Daoy (cell line): ENCODE measurements at places on chromosomes 12 and 14. TPM values are rescaled to one million over a fixed set of nuclear protein-coding genes. Genes with fewer than 3 reads are reported as not detected.

DNA sequence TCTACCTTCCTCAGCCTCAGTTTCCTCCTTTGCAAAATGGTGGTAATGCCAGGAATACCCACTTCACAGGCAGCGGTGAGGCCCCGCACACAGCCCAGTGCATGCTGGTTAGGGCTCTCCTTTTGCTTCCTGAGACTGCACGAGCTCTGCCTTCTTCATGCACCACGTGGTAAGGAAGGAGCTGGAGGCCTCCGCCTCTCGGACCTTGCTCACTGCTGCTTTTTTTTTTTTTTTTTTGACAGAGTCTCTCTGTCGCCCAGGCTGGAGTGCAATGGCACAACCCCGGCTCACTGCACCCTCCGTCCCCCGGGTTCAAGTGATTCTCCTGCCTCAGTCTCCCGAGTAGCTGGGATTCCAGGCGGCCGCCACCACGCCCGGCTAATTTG is 18.1 kb downstream of the TAMALIN start:
- DNase-seq: no peak

DNA sequence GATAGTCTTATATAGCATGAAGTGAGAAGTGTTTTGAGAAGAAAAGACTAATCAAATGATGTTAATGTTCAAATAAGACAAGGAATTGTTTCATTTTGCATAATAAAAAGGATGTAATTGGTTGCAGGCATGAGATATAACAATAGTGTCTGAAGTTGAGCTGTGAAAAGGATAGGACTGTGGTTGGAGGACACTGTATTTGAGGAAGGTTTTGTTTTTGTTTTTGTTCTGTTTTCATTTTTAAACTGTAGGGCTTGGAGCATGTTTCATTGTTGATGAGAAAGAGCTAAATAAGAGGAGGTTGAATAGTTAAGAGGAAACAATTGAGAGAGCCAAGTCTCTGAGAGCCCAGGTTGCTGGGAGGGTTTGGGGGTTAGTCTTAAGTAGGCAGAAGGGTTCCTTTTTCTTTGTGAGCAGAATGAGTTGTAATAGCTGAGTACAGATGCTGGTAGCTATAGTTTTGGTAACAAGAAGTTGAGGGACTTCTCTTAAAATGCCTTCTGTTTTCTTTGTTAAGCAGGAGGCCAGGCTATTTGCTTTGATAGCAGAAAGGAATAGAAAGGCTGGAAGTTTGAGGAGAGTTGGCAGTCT is 58.4 kb downstream of the CCDC91 start:
- no peak for DNase-seq

- no peak for DNase-seq
Measured at GRCh38 chr12:58378028-58378427, 436.7 kb downstream of the ATP23 start.

GRCh38 chr12:68905733-68906132 is 27.2 kb downstream of the CPM start:
- no peak for DNase-seq

DNA sequence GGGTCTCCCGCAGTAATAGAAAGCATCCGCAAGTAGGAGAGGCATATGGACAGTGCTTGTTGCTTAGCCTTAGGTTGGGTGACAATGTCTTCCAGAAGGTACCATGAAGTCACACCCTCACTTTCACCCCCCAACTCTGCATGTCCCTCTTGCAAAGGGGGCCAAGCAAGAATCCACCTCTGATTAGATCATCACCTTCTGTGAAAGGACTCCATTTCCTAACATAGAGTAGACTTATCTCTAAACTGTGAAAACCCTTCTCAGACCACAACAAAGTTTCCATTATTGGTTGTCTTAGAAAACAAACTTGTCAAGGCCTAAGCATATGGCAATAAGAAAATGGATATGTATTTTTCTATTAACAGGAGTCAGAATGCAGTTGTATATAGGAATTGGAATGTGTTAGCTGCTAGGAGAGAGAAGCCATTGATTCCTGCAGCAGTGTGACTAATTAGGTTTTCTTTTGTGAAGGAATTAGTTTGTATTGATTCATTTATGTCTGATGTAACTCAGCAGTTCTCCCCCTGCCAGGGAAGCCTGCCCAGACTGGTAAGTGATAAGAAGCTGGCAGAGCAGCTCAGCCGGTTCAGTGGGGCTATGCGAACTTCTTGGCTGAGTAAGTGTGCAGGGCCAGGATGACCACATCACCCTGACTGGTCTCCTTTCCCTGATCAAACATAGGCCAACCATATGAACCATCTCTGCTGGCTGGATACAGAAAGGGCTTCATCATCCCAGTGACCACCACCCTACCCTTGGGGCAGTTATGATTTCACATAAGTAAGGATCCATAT is 107.3 kb upstream of the CCDC196 start:
- DNase-seq: no peak

DNA sequence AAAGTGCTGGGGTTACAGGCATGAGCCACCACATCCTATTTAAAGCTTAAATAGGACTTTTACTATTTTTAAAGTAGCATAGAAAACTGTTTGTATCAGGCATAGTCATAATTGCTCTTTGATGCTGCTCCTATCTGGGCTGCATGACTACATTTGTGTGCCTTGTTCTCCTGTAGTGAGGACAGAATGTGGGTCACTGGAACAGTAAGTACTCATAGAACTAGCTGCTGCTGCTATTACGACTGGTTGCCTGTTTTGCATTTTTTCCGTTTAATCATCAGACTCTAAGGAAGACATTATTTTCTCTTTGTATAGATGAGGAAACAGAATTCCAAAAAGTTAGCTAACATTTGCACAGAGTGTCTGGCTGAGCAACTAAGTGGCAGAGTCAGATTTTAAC is 42.8 kb downstream of the ZC3H14 start:
- DNase-seq: no peak

Gene ATXN7L3B
- 20.2 and 21.1 TPM in 2 replicates for total RNA-seq

Gene GLS2
- total RNA-seq: 5.4 TPM in 1 of 2 replicates, not detected in the other

Gene RNFT2
- 4.6 and 11.4 TPM in 2 replicates for total RNA-seq

Gene SLC10A1
- total RNA-seq: not detected in 2 replicates
